ENCODE measurements at places on chromosomes 13 and 19. TPM values are rescaled to one million over a fixed set of nuclear protein-coding genes. Genes with fewer than 3 reads are reported as not detected.

FFAR3 gene
- total RNA-seq, result 1.7 TPM

ZNF565 gene
- 5.7 TPM for total RNA-seq

PEPD gene
- 36.8 TPM for total RNA-seq

ZNF763 gene
- 3.2 TPM for total RNA-seq

LILRB4 gene
- total RNA-seq, result not detected

PPP5C gene
- 34.6 TPM for total RNA-seq

HSH2D gene
- total RNA-seq, result 45.5 TPM

ZNF547 gene
- total RNA-seq, result 2.1 TPM

All from CD4-positive, CD25-positive, alpha-beta regulatory T cell (primary cell).